ENCODE measurements at places on chromosomes 3 and 15.
A peak's percentile ranks its signal among the peaks of the same experiment; 100 is the strongest.

- no peak for DNase-seq
Observed at GRCh38 chr15:39581793-39582285, 960 bp downstream of the THBS1 start.

DNA sequence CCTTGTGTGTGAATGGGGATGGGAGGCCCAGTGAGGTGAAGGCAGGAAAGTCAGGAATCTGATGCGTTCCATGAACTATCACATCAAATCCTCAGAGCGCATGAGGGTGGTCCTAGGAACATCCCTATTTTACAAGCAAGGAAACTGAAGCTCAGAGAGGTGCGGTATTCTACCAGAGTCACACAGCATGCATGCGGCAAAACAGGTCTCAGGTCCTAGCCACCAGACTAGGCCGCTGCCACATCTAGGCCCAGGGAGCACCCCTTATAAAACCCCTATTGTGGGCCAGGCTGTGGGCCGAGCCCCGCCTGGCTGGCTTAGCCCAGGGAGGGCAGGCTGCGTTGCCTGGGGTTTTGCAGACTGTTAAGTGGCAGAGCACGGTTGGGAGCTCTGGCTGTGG lies 17.9 kb upstream of the GRIP2 start:
- DNase-seq = no peak

DNA sequence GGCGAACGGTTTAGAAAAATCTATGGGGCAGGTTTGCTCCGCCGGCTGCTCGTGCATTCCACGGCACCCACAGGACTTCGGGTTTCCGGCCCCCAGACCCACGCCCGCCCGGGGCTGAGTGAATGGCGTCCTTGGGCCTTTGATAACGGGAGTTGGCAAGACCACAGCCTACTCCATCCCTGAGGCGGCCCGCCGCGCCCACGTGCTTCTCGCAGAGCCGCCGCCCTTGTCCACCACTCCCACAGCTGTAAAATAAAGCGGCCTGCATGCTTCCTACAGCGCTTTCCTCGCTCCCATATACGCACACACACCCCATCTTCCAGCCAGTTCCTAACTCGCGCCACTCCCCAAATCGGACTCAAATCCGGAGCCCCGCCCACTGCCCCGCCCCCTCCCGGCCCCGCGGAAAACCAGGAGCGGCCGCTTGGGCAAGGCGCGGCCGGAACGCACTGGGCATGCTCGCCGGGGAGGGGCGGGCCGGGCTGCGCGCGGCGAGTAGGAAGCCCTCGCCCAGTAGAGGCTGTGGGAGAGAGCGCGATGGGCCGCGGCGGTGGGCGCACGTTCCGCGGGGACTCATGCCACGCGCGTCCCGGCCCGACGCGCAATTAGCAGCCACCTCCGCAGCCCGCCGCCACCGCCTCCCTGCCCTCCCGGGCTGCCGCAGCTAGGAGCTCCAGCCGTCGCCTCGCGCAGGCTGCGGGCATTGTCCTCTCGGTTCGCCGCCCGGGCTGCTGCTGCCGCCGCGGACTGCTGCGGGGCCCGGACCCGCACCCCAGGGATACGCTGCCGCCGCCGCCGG lies at the start of gene RAP2B:
TSS of gene RAP2B (plus strand) at position 513 of the 799 bp plus-strand sequence. CDS start 468 bp downstream, outside the sequence.
- peak; percentile 98 for DNase-seq

GRCh38 chr3:185807445-185808068 lies 17.3 kb downstream of the IGF2BP2 start:
- DNase-seq = no peak

- no peak for DNase-seq
Observed at GRCh38 chr3:41318520-41318919, 119.2 kb downstream of the CTNNB1 start.

DNA sequence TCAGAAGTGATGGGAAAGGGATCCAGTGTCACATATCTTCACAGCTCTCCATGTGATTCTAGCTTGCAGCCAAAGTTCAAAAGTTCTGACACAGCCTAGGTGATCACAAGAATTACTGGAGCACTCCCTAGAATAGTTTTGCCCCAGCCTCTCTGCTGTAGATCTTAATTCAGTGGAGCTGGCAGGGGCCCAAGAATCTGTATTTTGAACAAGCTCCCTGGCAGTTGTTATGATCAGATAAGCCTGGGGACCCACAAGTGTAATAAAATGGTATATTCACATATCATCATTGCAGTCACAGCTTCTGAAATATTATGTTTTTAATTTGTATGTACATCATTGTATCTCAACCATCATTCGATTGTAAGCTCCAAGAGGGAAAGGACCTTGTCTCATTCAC lies 62.3 kb downstream of the NOX5 start:
- no peak for DNase-seq
